ENCODE measurements at places on chromosomes 16 and 17. TPM values are rescaled to one million over a fixed set of nuclear protein-coding genes. Genes with fewer than 3 reads are reported as not detected.

DNA sequence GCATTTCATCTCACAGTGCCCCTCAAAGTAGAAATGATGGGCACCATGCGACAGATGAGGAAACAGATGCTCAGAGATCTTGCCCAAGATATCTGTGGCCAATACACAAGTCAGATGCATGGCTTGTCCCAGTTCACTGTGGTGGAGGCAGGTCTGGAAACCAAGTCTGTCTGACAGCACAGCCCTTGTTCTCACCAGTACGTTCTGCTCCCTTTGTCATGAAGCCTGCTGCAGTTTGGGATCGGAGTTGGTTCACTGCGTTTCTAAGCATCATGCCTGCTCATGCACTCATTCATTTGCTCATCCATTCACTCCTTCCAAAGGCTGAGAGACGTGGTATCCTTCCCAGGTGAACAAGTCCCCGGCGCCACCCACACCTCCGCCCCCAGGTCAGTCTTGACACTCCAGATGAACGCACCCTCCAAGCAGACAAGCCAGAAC lies 27.2 kb upstream of the MEAK7 start:
- H3K36me3 ChIP-seq, result no peaks in the 10 kb centered on the region
- DNase-seq, result no peak
- H3K4me1 ChIP-seq, result no peaks in the 10 kb centered on the region

- H3K4me3 ChIP-seq, result no peak overlapping the region
- no peaks in the 10 kb centered on the region for H3K36me3 ChIP-seq
- H3K27ac ChIP-seq, result no peak overlapping the region
- no peak for DNase-seq
These were observed 7.8 kb upstream of the BIRC5 start for GRCh38 chr17:78206298-78206697.

DNA sequence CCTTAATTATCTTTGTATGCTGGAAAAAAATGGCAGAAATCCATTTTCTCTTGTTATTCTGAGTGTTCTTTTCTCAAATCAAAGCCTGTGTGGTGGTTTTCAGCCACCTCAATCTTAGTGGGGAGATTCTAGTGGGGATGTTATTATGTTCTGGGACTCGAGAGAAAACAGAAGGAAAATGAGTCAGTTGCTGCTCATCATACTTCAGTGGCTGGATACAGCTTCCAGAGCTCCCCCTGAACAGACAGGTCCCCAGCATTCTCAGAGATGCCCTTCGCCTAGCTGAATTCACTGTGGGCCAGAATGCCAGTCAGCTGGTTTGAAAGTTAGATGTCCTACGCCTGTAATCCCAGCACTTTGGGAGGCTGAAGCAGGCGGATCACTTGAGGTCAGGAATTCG lies 8.5 kb downstream of the ST6GALNAC1 start:
- H3K4me3 ChIP-seq, result no peak overlapping the region
- DNase-seq, result no peak
- no peaks in the 10 kb centered on the region for H3K36me3 ChIP-seq
- no peaks in the 10 kb centered on the region for H3K4me1 ChIP-seq

DNA sequence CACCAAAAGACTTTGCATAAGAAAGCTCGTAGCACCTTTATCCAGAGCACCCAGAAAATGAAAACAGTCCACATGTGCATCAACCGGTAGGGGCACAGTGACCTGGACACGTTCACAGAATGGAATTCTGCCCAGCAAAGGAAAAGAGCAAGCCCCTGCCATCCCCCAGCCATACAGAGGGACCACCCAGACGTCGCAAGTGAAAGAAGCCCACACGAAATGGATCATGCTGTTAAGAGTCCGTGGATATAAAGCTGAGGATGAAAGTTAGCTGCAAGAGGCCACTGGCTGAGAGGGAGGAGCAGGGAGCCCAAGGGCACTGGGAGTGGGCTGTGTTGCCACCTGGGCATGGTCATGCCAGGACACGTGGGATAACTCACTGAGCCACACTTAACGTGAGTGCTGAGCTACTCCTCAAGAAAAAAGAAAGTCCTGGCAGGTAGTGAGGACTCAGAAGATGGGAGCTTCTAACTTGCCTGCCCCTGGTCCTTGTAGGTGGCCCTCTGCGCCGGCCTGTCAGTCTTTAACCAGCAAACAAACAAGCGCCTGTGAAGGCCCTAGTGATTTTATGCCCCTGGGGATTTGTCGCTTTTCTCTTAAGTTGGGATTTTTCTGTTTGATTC lies 190.7 kb downstream of the C16orf95 start:
- no peaks in the 10 kb centered on the region for H3K27me3 ChIP-seq
- DNase-seq, result no peak
- no peak overlapping the region for H3K27ac ChIP-seq
- no peaks in the 10 kb centered on the region for H3K36me3 ChIP-seq
- H3K4me3 ChIP-seq, result no peak overlapping the region

- H3K27me3 ChIP-seq, result no peaks in the 10 kb centered on the region
- H3K27ac ChIP-seq, result no peak overlapping the region
- H3K4me1 ChIP-seq, result no peaks in the 10 kb centered on the region
- H3K4me3 ChIP-seq, result no peak overlapping the region
These were observed 10.9 kb downstream of the LDAF1 start for GRCh38 chr16:21169249-21169981.

DNA sequence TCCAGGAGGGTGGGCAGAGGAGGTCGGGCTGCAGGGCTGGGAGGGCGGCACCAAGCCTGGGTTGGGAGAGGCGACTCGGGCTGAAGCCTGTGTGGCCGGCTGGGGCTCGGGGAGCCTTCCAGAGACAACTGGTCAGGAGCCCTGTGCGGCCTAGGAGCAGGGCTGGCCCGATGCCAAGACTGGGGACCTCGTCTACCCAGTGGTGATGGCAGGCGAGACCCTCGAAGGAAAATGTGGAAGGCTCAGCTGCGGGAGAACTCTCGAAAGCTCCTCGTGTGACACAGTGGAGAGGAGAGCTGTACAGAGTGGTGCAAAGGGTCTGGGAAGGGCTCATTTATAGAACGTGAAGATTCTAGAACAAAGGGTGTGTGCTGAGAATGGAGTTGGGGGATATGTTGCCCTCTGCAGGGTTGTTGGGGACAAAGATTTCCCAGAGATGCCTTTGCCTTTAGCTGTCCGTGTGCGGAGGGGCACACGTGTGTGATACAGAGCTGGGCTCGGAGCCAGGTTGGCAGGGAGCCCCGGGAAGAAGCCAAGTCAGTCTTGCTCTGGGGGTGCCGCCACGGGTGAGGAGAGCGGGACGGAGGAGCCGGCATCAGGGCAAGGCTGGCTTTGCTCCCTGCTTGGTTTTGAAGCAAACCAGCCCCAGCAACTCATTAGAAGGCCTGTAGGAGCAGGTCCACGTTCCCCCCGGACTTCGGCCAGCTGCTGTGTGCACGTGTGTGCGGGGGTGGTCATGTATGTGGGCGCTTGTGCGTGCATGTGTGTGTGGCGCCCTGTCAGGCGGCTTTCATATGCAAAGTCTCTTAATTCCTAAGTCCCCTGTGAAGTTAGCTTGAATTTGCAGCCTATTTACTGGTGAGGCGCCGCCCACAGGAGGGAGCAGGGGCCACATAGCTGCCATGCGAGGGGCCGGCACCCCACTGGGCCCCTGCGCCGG lies 132.4 kb upstream of the CHMP6 start:
- H3K36me3 ChIP-seq, result no peaks in the 10 kb centered on the region
- H3K4me3 ChIP-seq, result no peak overlapping the region
- DNase-seq, result peak; percentile 43
- H3K4me1 ChIP-seq, result peaks cover 4% of the 10 kb centered on the region
- no peak overlapping the region for H3K27ac ChIP-seq

DNA sequence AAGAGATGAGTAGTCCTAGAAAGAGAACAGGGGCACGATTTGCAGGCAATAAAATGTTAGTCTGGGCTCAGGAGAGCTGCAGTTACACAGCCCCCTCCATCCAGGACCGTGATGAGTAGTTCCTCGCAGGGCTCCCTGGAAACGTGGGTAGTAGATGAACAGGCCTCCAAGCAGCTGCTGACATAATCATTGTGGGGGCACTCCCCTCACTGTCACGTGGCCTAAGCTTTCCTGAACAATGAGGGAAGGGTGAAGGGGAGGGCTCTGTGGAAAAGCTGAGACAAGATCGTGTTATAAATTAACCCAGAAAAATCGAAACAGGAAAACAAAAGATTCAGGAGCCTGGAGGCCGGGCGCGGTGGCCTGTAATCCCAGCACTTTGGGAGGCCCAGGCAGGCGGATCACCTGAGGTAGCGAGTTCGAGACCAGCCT lies 1.3 kb upstream of the PER1 start:
- H3K4me3 ChIP-seq, result peak overlapping the region; percentile 3
- DNase-seq, result peak; percentile 90
- peak overlapping the region; percentile 93 for H3K27ac ChIP-seq
- peaks cover 21% of the 10 kb centered on the region for H3K4me1 ChIP-seq
- H3K36me3 ChIP-seq, result peaks cover 10% of the 10 kb centered on the region
- H3K27me3 ChIP-seq, result no peaks in the 10 kb centered on the region

- no peak for DNase-seq
- no peaks in the 10 kb centered on the region for H3K36me3 ChIP-seq
- H3K4me3 ChIP-seq, result no peak overlapping the region
- H3K4me1 ChIP-seq, result no peaks in the 10 kb centered on the region
- H3K27ac ChIP-seq, result no peak overlapping the region
These were observed 8.0 kb upstream of the VAT1L start for GRCh38 chr16:77780378-77780837.

- no peaks in the 10 kb centered on the region for H3K36me3 ChIP-seq
- DNase-seq, result peak; percentile 76
- peaks cover 3% of the 10 kb centered on the region for H3K4me1 ChIP-seq
- H3K27ac ChIP-seq, result peak overlapping the region; percentile 68
These were observed 192.8 kb downstream of the XYLT1 start for GRCh38 chr16:17277981-17278381.

- no peaks in the 10 kb centered on the region for H3K36me3 ChIP-seq
- no peak for DNase-seq
- H3K27me3 ChIP-seq, result peaks cover 9% of the 10 kb centered on the region
These were observed 1.4 kb downstream of the CMTM2 start for GRCh38 chr16:66580605-66581209.

DNA sequence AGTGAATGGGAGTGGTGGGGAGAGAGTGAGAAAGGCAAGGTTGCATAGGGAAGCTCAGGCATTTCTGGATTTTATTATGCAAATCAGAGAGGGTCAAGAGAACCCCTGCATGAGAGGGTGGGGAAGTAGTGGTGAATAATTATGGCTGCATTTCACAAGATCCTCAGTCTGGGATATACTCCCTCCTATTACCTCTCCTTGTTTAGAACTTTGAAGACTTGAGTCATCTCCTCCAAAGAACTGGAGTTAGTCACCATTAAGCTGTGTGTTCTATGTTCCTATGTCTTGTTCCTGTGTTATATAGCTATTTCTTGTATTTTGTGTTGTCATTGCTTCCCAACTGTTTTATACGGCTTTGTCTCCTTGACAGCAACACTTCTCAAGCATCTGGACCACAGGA lies 18.4 kb downstream of the SOX9 start:
- H3K27ac ChIP-seq, result no peak overlapping the region
- no peaks in the 10 kb centered on the region for H3K27me3 ChIP-seq
- H3K4me3 ChIP-seq, result no peak overlapping the region
- DNase-seq, result no peak
- H3K36me3 ChIP-seq, result no peaks in the 10 kb centered on the region

DNA sequence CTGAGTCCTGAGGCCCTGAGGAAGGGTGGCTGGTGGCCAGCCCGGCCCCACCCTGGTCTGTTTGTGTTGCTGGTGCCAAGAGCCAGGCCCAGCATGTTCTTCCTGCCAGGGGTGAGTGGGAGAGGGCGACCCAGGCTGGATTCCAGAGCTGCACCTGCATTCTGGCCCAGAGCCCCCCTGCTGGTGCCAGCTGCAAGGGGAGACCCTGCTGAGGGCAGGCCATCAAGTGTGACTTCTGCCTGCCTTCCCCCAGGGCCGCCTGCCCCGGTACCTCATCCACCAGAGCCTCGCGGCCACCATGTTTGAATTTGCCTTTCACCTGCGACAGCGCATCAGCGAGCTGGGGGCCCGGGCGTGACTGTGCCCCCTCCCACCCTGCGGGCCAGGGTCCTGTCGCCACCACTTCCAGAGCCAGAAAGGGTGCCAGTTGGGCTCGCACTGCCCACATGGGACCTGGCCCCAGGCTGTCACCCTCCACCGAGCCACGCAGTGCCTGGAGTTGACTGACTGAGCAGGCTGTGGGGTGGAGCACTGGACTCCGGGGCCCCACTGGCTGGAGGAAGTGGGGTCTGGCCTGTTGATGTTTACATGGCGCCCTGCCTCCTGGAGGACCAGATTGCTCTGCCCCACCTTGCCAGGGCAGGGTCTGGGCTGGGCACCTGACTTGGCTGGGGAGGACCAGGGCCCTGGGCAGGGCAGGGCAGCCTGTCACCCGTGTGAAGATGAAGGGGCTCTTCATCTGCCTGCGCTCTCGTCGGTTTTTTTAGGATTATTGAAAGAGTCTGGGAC lies 2.4 kb upstream of the TCAP start:
- peaks cover 12% of the 10 kb centered on the region for H3K27me3 ChIP-seq
- DNase-seq, result peak; percentile 78
- H3K4me1 ChIP-seq, result peaks cover 23% of the 10 kb centered on the region
- peak overlapping the region; percentile 70 for H3K27ac ChIP-seq
- peaks cover 5% of the 10 kb centered on the region for H3K36me3 ChIP-seq

DNA sequence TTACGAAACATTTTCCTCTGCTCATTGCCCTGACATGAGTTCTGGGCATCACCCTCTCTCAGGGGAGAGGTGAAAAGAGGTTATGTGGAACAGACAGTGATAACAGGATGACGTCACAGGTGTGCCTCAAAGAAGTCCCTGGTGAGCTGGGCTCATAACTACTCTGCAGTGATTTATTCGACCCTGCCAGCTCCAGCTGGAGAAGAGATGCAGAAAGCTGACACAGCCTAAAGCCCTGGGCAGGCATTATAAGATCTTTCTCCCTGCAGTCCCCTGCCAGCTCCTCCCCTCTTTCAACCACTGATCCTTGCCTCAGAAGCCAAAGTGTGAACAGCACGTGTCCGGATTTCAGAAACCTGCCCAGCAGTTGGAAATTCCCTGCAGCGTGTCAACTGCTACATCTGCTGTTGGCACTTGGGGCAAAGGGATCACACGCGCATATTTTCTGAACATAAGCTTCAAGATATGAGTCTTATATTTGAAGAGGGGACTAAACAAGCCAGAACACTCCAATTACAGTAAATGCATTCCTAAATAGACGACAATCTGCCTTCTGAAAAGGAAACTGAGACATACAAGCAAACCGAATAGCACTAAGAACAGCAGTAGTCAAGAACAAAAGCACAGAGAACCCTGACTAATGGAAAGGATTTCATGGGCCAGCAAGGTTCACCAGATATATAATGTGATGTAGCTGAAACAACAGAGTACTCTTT lies 80.5 kb downstream of the SMG6 start:
- no peak overlapping the region for H3K4me3 ChIP-seq
- peak; percentile 44 for DNase-seq
- no peaks in the 10 kb centered on the region for H3K4me1 ChIP-seq
- no peaks in the 10 kb centered on the region for H3K36me3 ChIP-seq

The VTN gene
- total RNA-seq, result 1.8 TPM

The SLC25A19 gene
- total RNA-seq, result 24.8 TPM

The RNU2-1 gene
- total RNA-seq, result 6,693 TPM

The CACNA1G gene
- 0.07 TPM for total RNA-seq

The DCAF7 gene
- 94.3 TPM for total RNA-seq

The CRHR1 gene
- total RNA-seq, result not detected

The KCNAB3 gene
- 1.1 TPM for total RNA-seq

Measured in colonic mucosa (tissue), 4 donors.